Amniotic stem cell (primary cell): ENCODE measurements at places on chromosomes 6 and 20.

DNA sequence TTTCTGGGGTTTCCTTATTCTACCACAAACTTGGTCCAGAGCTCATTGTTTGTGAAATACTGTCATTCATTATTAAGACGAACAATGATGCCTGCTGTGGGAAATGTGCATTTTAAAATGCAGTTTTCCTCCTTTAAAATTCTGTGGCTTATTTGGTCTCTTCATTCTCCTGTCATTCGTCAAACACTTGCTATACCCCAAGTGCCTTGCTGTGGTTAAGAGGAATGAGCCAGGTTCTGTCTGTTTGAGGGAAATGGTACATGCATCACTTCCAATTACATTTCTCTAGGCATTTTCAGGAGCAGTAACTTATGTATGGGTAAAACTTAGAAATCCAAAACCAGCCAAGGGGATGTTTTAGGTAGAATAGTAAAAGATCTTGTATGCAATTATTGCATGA lies 1087.7 kb downstream of the KIF16B start:
- no peak for DNase-seq

GRCh38 chr6:140871911-140872310 lies 1260.8 kb upstream of the GJE1 start:
- DNase-seq: no peak

GRCh38 chr6:4281341-4282293 lies 146.2 kb upstream of the ECI2 start:
- no peak for DNase-seq

- DNase-seq: no peak
Observed at GRCh38 chr6:130994319-130995097, 68.5 kb downstream of the EPB41L2 start.

DNA sequence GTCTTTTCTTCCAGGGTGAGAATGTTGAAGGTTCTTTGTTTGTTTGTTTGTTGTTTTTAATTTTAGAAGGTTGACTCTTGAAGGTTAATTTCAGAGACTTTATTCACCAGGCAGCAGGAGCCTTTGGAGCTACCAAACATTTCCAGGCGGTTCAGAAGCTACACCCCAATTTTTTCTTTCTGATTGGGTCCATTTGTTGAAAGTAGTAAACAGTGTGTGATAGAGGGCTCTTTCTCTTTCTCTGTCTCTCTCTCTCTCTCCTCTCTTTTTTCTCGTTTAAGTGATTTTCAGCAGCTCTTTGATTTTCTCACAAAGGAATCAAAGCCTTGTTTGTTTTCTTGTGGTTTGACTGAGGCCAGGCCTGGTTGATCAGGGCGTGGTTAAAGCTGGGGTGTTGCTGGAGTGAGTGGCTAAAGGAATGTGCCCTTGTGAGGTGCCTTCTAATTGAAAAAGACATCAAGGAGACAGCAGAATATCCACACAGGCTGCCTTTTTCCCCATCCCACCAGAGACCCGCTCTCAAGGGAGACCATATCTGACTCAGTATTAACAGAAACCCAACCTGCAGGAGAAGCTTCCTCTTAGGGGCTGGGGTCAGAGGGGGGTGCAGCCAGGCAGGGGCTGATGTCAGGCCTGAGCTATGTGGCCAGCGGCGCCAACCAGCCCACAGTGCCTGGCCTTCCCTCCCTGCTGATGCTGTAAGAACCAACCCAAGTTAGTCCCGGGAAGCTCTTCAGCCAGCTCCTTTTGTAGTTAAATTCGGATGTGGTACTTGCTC lies 40.4 kb upstream of the NAA20 start:
- DNase-seq: peak; percentile 24

DNA sequence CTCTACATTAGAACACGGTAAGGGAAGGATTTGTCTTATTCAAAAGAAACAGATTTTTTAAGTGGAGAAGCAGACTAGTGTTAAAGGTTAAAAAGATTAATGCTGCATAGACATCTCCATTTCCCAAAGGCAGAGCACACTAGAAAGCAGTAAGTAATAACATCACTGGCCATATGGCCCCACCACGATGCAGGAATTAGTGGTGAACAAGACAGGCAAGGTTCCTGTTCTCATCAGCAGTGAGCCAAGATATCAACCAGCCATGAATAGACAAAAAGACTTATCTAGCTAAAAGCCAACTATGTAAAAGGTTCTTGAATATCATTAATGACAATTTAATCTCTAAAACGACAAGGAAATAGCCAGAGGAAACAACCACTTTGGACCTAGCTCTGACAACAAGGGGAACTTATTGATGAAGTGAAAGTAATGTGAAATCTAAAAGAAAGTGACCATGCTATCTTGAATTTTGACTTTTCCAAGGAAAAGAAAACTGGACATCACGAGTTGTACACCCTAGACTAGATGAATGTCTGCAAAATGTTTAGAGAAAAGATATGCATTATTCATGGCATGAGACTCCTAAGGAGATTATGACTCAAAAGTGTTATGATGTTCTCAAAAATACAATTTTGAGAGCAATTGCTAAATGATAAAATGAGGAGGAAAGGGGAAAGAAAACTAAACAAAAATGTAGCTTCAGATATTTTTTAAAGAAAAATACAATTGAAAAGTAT lies 157.9 kb upstream of the STXBP5 start:
- no peak for DNase-seq
